Cardiac muscle cell (in vitro differentiated cells and primary cell): ENCODE measurements at places on chromosomes 16 and 17. TPM values are rescaled to one million over a fixed set of nuclear protein-coding genes. Genes with fewer than 3 reads are reported as not detected.

- peaks cover 8% of the 10 kb centered on the region for H3K4me1 ChIP-seq
- H3K27ac ChIP-seq: no peak overlapping the region
- no peaks in the 10 kb centered on the region for H3K36me3 ChIP-seq
- H3K27me3 ChIP-seq: no peaks in the 10 kb centered on the region
- no peak for DNase-seq
- H3K4me3 ChIP-seq: no peak overlapping the region
Measured at GRCh38 chr17:35086931-35087573, 23.5 kb upstream of the RFFL start.

DNA sequence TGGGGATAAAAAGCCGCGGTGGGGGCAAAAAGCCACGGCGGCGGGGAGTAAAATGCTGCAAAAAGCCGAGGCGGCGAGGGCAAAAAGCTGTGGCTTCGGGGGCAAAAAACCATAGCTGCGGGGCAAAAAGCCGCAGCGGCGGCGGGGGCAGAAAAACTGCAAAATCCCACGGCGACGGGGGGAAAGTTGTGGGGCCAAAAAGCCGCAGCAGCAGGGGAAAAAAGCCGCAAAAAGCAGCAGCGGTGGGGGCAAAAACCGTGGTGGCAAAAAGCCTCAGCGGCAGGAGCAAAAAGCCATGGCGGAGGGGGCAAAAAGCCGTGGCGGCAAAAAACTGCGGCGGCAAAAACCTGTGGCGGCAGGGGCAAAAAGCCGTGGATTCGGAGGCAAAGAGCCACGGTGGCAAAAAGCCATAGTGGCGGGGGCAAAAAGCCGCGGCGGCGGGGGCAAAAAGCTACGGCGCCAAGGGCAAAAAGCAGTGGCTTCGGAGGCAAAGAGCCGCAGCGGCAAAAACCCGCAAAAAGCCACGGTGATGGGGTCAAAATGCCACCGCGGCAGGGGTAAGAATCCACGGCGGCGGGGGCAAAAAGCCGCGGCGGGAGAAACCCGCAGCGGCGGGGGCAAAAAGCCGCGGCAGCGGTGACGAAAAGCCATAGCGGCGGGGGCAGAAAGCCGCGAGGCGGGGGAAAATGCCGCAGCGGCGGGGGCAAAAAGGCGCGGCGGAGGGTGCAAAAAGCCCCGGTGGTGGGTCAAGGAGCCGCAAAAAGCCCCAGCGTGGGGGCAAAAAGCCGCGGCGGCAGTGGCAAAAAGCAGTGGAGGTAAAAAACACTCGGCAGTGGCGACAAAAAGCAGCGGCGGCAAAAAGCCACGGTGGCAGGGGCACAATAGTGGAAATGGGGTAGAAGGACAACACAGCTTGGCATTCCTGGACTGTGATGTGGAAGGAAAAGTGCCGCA is 192.8 kb downstream of the SHCBP1 start:
- H3K27ac ChIP-seq: no peak overlapping the region
- no peaks in the 10 kb centered on the region for H3K27me3 ChIP-seq
- no peaks in the 10 kb centered on the region for H3K4me1 ChIP-seq

INCA1 gene
- total RNA-seq: 1.9 and 6.7 TPM in 2 replicates

- no peaks in the 10 kb centered on the region for H3K27me3 ChIP-seq
- DNase-seq: no peak
- no peak overlapping the region for H3K27ac ChIP-seq
- no peaks in the 10 kb centered on the region for H3K36me3 ChIP-seq
- no peak overlapping the region for H3K4me3 ChIP-seq
Measured at GRCh38 chr16:9438991-9439390, 347.5 kb downstream of the HAPSTR1 start.

TBC1D3E gene
- total RNA-seq: 1.6 and 4.9 TPM in 2 replicates

- no peaks in the 10 kb centered on the region for H3K4me1 ChIP-seq
- DNase-seq: no peak
- H3K27me3 ChIP-seq: no peaks in the 10 kb centered on the region
- H3K4me3 ChIP-seq: no peak overlapping the region
Measured at GRCh38 chr16:57070424-57070823, 22.0 kb upstream of the CPNE2 start.

- no peak overlapping the region for H3K27ac ChIP-seq
- no peaks in the 10 kb centered on the region for H3K4me1 ChIP-seq
- H3K36me3 ChIP-seq: no peaks in the 10 kb centered on the region
- H3K27me3 ChIP-seq: no peaks in the 10 kb centered on the region
Measured at GRCh38 chr17:51948128-51948527, 210.4 kb downstream of the CA10 start.

MEIOB gene
- 2.0 TPM in 1 of 2 replicates, not detected in the other for total RNA-seq

- peaks cover 19% of the 10 kb centered on the region for H3K4me1 ChIP-seq
- DNase-seq: no peak
- peaks cover 55% of the 10 kb centered on the region for H3K27me3 ChIP-seq
- no peak overlapping the region for H3K4me3 ChIP-seq
- no peaks in the 10 kb centered on the region for H3K36me3 ChIP-seq
- no peak overlapping the region for H3K27ac ChIP-seq
Measured at GRCh38 chr16:50473356-50473945, 74.7 kb upstream of the NKD1 start.

TLCD2 gene
- 2.1 and 3.1 TPM in 2 replicates for total RNA-seq

- H3K36me3 ChIP-seq: peaks cover under 1% of the 10 kb centered on the region
- peak within 1 kb of the TSS; percentile 88 for H3K27ac ChIP-seq
Measured at GRCh38 chr16:1772908-1773702, at the start of gene MRPS34. Gene MRPS34 (minus strand): TSS chr16:1773134. CDS start chr16:1773119, 15 bp downstream.

HSF5 gene
- 0.03 and 0.07 TPM in 2 replicates for total RNA-seq

DUSP3 gene
- 66.2 and 71.4 TPM in 2 replicates for total RNA-seq

DNA sequence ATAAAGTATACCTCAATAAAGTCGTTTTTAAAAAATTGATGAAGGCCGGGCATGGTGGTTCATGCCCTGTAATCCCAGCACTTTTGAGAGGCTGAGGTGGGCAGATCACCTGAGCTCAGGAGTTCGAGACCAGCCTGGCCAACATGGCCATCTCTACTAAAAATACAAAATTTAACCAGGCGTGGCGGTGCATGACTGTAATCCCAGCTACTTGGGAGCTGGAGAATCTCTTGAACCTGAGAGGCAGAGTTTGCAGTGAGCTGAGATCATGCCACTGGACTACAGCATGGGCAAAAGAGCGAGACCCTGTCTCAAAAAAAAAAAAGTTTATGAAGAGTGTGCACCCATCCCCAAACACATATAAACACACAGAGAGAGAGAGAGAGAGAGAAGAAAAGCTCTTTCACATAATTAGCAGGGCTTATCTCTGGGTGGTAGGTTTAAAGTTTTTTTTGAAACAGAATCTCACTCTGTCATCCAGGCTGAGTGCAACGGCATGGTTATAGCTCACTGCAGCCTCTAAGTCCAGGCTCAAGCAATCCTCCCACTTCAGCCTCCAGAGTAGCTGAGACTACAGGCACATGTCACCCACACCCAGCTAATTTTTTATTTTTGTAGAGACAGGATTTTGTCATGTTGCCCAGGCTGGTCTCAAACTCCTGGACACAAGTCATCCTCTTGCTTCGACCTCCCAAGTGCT is 3.0 kb downstream of the SREBF1 start:
- H3K4me3 ChIP-seq: no peak overlapping the region
- DNase-seq: no peak
- H3K4me1 ChIP-seq: peaks cover 45% of the 10 kb centered on the region

DNA sequence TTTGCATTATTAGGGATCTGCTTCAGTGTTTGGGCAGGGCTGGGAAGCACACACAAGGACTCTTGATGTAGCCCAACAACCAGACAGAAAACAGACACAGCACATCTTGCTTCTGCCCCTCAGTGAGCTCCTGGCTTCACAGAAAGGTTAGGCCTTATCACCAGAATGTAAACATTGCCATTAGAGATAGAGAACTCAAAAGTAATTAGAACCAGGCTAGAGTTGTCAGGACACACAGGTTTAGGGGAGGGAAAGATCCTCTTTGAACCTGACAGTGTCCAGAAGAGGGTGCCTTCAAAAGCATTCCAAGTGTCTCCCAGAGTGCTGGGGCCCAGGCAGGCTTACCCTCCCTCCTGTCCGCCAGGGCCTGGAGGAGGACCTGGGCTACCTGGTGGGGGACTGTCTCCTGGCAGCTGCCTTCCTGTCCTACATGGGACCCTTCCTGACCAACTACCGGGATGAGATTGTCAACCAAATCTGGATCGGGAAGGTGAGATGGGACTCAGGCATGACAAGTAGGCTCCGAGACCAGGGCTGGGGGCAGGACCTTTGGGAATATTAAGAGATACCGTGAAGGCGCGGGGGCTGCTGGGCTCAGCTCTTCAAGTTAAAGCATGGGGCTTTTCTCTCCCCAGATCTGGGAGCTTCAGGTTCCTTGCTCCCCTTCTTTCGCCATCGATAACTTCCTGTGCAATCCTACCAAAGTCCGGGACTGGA is 16.9 kb upstream of the KDM6B start:
- peak overlapping the region; percentile 77 for H3K27ac ChIP-seq
- H3K27me3 ChIP-seq: no peaks in the 10 kb centered on the region
- no peaks in the 10 kb centered on the region for H3K36me3 ChIP-seq
- H3K4me3 ChIP-seq: no peak overlapping the region
- DNase-seq: no peak

- no peaks in the 10 kb centered on the region for H3K36me3 ChIP-seq
- peak; percentile 66 for DNase-seq
- no peaks in the 10 kb centered on the region for H3K27me3 ChIP-seq
Measured at GRCh38 chr17:68737761-68738443, 136.7 kb upstream of the FAM20A start.

- no peak overlapping the region for H3K27ac ChIP-seq
- DNase-seq: peak; percentile 94
- no peaks in the 10 kb centered on the region for H3K4me1 ChIP-seq
- no peaks in the 10 kb centered on the region for H3K36me3 ChIP-seq
- peaks cover 33% of the 10 kb centered on the region for H3K27me3 ChIP-seq
- no peak overlapping the region for H3K4me3 ChIP-seq
Measured at GRCh38 chr16:67667817-67668494, 1.3 kb downstream of the C16orf86 start.

TMEM186 gene
- 8.1 TPM in 2 replicates for total RNA-seq

DNA sequence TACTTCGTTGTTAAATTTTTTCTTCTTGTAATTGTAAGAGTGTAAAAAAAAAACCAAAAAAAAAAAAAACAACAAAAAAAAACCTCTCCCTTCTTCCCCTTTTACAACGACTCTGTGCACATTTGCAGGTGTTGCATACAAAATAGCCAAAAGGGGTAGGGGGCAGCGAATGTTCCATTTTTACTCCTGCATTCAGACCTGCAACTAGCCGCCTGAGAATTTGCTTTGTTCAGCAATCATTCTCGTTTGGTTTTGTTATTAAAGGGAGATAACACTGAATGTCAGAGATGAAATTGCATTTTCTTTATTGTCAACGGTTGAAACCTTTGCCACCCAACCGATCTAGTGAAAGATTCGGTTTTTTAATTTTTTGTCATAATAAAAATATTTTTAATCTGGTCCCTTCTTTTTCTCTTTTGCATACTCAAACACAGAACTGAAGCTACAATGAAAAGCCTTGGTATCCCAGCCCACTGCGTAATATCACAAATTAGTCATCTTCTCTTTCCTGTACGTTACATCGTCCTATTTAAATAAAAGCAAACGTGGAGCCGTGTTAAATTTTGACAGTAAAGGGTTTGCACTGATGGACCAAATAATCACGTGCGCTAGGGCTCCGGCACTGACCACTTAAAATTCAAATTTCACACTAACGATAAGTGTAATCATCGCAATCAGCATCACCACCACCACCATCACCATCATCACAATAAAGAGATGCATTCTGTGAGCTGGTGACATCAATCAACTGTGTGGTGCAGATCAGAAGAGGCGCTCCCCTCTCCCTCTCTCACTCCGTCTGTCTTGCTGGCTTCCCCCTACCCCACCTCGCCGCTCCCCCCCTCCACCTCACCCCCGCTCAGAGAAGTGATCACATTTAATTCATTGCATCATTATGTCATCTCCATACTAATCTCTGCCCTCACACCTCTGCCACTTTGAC is 406.2 kb upstream of the PSMD7 start:
- H3K27me3 ChIP-seq: no peaks in the 10 kb centered on the region
- H3K4me3 ChIP-seq: peak overlapping the region; percentile 24
- no peak overlapping the region for H3K27ac ChIP-seq
- no peaks in the 10 kb centered on the region for H3K36me3 ChIP-seq

DNA sequence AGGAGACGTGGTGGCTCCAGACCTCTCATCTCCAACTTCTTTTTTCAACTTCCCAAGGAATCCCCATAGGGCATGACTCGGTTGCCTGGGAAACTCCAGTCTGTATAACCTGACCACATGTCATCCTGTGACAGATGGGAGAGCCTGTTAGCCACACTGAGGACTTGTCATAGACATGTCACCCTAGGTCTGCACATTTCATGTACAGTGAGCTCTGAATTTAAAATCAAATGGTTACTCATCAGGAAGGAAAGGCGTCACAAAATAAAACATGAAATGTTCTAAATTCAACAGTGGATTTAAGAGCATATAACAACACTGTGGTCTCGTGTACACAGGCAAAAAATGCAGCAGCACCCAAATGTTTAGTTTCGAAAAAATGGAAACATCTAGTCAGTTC is 22.2 kb upstream of the ADAMTS18 start:
- no peak overlapping the region for H3K4me3 ChIP-seq
- peaks cover 4% of the 10 kb centered on the region for H3K4me1 ChIP-seq
- no peak overlapping the region for H3K27ac ChIP-seq
- no peak for DNase-seq
- H3K27me3 ChIP-seq: no peaks in the 10 kb centered on the region
- H3K36me3 ChIP-seq: no peaks in the 10 kb centered on the region

NPIPA5 gene
- 3.8 and 5.8 TPM in 2 replicates for total RNA-seq
